Spinal cord (tissue), 10 donors: ENCODE measurements at places on chromosomes 6 and 20. TPM values are rescaled to one million over a fixed set of nuclear protein-coding genes. Genes with fewer than 3 reads are reported as not detected.

The SPATS1 gene
- 0.51 TPM for polyA plus RNA-seq

The FNDC1 gene
- 25.1 TPM for polyA plus RNA-seq

The VNN1 gene
- polyA plus RNA-seq, result 0.08 TPM

The TPBG gene
- 29.0 TPM for polyA plus RNA-seq

- H3K4me3 ChIP-seq, result no peak overlapping the region
- H3K27ac ChIP-seq, result peak overlapping the region; percentile 72
- H3K36me3 ChIP-seq, result no peaks in the 10 kb centered on the region
- no peak for DNase-seq
These were observed 73.1 kb downstream of the NCOA3 start for GRCh38 chr20:47574616-47575364.

GRCh38 chr20:62723768-62724450, 15.3 kb downstream of the NTSR1 start:
- H3K4me1 ChIP-seq, result peaks cover 14% of the 10 kb centered on the region
- no peak overlapping the region for H3K27ac ChIP-seq
- no peak for DNase-seq
- peaks cover 4% of the 10 kb centered on the region for H3K27me3 ChIP-seq
- peaks cover 10% of the 10 kb centered on the region for H3K36me3 ChIP-seq

DNA sequence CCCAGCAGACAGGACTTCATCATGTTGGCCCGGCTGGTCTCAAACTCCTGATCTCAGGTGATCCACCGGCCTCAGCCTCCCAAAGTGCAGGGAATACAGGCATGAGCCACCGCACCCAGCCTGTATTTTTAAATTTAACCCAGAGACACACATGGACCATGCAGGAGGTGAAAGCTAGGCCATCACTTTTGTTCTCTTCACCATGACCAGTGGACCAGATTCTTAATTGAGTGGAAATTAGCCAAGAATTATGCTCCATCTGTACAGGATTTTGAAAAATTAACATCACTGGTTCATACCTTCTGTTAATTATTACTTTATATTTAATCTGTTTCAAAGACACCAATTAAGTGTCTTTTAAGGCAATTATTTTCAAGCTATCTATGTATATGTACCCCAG, 493.6 kb upstream of the NOX3 start:
- no peak overlapping the region for H3K4me3 ChIP-seq
- H3K27ac ChIP-seq, result no peak overlapping the region
- H3K4me1 ChIP-seq, result no peaks in the 10 kb centered on the region
- no peaks in the 10 kb centered on the region for H3K27me3 ChIP-seq

- DNase-seq, result peak; percentile 47
- no peaks in the 10 kb centered on the region for H3K27me3 ChIP-seq
- peaks cover 15% of the 10 kb centered on the region for H3K36me3 ChIP-seq
- no peak overlapping the region for H3K4me3 ChIP-seq
These were observed 38.3 kb downstream of the COX4I2 start for GRCh38 chr20:31675828-31676608.

DNA sequence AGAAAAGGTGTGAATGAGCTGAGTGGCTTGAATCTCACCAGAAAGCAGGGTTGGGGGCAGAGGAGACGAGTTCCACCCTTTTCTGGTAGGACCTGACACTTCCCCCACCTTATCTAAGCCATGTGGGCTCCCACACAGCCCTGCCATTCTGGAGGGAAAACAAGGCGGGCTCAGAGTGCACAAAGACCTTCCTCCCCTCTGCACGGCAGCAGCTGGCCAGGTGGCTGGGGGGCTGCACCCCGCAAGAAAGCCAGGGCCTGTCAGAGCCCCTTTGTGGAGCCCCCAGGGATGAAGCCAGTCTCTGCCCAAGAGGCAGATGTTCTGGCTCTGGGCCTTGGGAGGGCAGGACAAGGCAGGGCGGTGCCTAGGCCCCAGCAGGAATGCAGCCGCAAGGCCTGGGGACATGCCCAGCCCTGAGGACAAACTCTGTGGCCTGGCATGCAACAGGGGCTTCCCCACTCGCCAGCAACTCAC, 48.4 kb upstream of the DSN1 start:
- no peaks in the 10 kb centered on the region for H3K27me3 ChIP-seq
- DNase-seq, result peak; percentile 47
- peak overlapping the region; percentile 48 for H3K27ac ChIP-seq
